ENCODE measurements at places on chromosomes 16 and 17. TPM values are rescaled to one million over a fixed set of nuclear protein-coding genes. Genes with fewer than 3 reads are reported as not detected.

GRCh38 chr16:30924913-30925631, 1.7 kb downstream of the FBXL19 start:
- no peak for DNase-seq

DNA sequence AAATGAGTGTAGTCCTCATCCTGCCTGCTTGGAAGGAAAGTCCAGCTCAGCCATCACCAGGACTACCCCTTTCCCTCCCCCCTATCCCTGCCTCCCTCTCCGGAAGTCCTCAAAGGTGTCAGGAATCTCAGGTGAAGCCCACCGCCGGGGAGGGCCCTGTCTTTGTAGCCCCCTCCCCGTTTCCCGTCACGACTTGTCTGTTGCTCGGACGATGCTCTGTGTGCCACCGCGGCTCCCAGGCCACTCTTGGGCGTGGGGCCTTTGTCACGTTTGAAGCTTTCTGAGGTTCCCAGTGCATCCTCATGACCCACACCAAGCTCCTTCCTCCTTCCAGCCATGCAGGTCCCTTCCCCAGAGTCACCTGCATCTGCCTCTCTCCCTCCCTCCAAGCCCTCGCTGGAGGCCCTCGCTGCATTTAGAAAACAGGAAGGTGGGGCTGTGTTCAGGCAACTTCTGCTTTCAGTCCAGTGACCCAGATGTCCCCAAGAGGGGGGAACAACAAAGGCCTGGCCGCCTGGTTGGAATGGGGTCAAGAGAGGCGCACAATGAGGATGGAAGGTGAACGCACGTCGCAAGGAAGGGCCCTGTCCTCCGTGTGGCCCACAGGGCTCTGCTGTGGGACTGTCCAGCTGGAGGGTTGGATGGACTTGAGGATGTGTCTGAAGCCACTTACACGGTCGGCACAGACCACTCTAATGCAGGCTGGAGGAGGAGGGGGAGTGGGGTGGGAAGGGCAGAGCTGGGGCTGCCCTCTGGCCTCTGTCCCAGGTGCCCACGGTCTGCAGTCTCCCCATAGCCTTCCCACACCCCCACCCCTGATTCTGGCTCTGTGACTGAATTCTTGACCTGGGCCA, 59.9 kb downstream of the OR1D5 start:
- no peak for DNase-seq

DNA sequence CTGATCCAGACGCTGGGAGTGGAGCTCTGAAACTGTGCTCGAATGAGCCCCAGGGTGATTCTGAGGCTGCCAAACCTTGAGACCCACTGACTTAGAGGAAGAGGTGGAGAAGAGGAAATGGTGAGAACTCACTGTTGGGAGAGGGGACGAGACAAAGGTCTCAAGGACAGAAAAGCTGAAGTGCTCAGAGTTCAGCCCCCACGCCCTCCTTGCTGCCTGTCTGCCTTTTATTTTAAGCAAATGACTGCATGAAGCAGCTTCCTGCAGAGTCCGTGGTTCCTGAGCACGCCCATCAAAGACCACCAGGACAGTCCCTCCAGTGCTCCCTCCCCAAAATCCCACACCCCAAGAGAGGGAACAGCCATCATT, 20.4 kb downstream of the COTL1 start:
- DNase-seq = no peak

GRCh38 chr16:325375-326145, 27.0 kb downstream of the AXIN1 start:
- no peak for DNase-seq

The B3GNT9 gene
- polyA plus RNA-seq = 2.4 TPM

DNA sequence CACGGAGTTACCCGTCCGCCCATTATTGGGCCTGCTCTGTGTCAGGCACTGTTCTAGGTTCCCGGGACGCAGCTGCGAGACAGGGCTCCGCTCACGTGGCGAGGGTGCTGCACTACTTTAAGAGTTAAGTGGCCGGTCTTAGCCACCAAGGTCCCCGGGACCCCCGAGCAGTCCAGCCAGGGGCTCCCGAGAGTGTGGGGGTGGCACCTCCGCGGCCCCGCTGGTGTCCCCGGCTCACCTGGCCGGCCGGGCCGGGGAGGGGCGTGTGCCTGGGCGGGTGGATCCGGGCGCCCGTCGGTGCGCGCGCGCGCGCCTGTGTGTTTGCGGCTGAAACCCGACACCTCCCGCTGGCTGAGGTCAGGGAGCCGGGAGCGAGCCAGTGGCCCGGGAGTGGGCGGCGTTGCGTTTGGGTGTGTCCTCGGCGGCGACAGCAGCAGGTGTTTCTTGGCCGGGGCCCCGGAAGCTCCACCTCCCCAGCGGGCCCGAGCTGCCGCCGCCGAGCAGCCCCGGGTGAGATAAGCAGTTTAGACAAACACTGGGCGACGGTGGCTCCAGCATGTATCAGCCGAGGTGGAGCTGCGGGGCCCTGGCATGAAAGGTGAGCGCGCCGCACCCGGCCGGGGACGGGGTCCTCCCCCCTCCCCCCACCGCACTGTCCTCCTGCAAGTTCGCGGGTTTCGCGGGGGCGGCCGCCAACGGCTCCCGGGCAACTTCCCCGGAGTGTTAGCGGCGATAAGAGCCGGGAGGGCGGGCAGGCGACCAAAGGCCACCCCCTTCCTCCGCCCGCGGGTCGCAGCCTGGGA, at the start of gene GSE1:
Gene GSE1 (plus strand): TSS at position 522 of the 803 bp plus-strand sequence. CDS start 70 bp downstream, at position 592.
- DNase-seq = peak; percentile 39

The SOX8 gene
- polyA plus RNA-seq = 2.3 TPM

- DNase-seq = no peak
Measured at GRCh38 chr17:64399071-64399766, 8.6 kb upstream of the PECAM1 start.

The CIITA gene
- polyA plus RNA-seq = 0.27 TPM

- no peak for DNase-seq
Measured at GRCh38 chr16:27756206-27756970, 206.4 kb downstream of the KATNIP start.

GRCh38 chr17:48148854-48149786, 41.6 kb downstream of the SNX11 start:
- no peak for DNase-seq
